ENCODE measurements at places on chromosomes 12 and 14. TPM values are rescaled to one million over a fixed set of nuclear protein-coding genes. Genes with fewer than 3 reads are reported as not detected.
A peak's percentile ranks its signal among the peaks of the same experiment; 100 is the strongest.

VDR gene
- 36.7 TPM for total RNA-seq

ADAMTS20 gene
- not detected for total RNA-seq

- DNase-seq = no peak
Observed at GRCh38 chr12:42362647-42363260, 36.8 kb downstream of the PPHLN1 start.

- DNase-seq = no peak
Observed at GRCh38 chr12:43758247-43758727, 303 bp downstream of the PUS7L start.

DNA sequence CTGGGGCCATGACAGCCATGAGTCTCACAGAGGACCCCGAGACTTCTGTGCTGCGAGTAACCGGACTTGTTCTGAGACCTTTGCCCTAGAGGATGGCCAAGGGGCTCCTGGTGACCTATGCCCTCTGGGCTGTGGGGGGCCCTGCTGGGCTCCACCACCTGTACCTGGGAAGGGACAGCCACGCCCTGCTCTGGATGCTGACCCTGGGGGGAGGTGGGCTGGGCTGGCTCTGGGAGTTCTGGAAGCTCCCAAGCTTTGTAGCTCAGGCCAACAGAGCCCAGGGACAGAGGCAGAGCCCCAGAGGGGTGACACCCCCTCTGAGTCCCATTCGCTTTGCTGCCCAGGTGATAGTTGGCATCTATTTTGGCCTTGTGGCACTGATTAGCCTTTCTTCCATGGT is 2.1 kb downstream of the DNAJC22 start:
- peak; percentile 55 for DNase-seq
